ENCODE measurements at places on chromosomes 7 and 10.

GRCh38 chr10:97795886-97796285 lies 24.1 kb upstream of the SFRP5 start:
- no peak for DNase-seq

GRCh38 chr7:4661871-4662270 lies 20.2 kb upstream of the FOXK1 start:
- DNase-seq: no peak

DNA sequence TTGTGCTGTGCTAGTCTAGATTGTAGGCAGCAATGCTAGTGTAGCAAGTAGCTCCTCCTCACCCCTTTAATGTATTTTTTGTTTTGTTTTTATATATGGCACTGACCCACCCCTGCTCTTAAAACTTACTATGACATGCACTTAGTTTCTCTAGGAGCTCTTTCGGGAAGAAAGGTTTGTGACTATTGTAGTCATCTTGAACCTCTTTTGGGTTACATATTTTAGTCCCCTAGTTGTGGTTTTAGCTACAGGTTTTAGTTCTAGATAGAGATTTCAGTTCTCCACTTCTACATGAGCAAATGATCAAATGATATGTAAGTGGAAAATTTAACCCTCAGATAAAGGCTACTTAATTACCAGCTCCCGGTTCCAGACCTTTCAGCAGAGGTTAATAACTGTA lies 14.9 kb downstream of the MINPP1 start:
- DNase-seq: no peak

GRCh38 chr10:86535132-86535882 lies 13.7 kb upstream of the WAPL start:
- no peak for DNase-seq

- DNase-seq: no peak
Measured at GRCh38 chr7:35735396-35735795, 40.5 kb upstream of the HERPUD2 start.

GRCh38 chr10:104301907-104302690 lies 33.1 kb downstream of the GSTO2 start:
- DNase-seq: no peak

DNA sequence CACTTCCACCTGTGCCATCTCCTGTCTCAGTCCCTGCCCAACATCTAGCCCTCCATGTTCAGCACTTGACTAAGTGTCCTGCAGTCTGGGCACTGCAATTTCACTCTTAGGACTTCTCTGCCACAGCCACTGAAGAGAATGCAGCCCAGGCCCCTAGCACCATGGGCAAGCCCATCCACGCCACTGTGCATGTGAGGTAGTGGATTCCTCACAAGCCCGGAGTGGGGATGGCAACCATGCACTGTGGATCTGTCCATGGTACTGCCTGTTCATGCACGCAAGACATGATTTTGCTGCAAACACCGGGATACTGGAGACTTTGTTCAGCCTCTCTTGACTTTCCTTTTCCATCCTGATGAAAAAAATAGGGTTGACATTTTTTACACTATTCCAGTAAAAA lies 12.3 kb downstream of the DDC start:
- DNase-seq: no peak

GRCh38 chr7:21960922-21961321 lies 15.2 kb upstream of the CDCA7L start:
- no peak for DNase-seq

DNA sequence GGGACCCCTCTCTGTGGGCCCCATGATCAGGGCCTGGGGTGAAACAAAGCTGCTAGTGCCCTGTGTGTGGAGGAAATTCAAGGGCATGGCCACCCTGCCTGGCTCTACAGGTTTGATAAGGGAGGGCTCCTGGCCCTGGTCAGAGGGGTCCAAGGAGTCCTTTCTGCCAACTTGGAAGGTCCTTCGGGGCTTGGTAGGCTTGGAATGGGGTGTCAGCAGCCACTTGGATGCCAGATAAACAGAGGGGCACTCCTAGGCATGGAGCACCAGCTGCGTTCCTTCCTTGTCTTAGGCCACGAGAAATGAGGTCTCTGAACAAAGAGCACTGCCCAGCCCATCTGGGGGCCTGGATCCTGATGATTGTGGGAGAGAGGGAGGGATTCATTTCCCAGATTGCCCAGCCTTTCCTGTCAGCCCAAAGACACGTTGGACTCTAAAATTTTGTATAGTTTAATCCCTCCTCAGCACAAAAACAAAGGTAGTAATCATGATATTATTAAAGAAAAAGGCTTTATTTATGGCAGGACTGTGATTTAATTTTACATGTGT lies 5.1 kb downstream of the MTURN start:
- no peak for DNase-seq

GRCh38 chr10:132398566-132398991 lies 1.6 kb downstream of the PWWP2B start:
- no peak for DNase-seq

DNA sequence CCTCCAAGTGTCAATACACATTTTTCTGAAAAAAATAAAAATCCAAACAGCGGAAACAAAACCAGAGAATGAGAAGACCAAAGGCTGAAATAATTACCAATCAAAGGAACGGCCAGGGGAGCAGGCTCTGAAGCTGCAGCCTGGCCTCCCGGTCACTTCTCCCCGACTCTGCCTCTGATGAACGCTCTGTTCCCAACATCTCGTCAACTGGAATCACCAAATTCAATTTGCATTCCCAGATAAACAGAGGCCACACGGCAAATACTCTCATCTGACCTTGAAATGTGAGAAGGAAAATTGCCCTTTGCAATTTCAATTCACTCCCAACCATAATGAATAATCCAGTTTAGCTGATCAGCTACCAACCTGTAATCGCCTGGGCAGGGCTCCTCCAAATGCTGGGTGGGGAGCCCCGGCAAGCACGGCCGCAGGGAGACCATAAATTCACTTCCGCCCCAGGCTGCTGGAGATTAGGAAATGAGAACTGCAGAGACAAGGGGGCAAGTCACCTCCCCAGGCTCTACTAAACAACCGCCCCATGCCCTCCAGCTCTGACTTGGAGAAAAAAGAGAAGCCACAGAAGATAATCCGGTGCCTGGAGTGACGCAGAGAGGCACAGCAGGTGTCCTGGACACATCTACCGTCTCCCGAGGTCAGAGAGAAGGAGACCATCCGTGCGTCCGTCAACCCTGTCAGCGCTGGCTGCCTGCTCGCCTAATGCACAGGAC lies 153.2 kb downstream of the MAD1L1 start:
- no peak for DNase-seq

DNA sequence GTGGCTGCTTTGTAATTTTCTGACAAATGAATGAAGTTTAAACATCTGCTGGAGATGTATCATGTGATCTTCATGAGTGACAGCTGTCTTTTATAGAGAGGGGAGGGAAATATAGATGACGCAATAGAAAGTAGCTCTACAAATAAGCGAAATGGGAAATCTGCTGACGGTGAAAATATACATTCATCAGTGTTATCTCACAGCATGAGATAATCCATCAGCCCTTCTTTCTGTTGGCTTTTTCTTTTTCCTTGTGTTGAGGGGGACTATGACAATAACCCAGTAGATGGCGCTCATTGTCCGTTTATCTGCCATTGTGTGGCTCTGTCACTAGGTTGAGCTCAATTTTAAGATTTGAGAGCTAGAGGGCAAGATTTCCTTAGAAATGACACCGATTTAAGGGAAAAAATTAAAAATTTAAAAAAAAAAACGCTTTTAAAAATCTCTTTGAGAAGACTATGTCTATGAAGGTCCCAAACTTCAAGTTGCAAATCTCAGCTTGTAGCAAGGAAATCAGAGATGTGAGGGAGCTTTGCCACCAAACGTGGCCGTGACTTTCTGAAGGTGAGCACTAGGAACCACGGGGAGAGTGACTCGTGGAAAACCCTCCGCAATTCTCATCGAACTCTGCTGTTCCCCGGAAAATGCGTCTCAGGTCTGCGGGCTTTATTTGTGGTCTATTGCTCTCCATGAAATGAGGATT lies 114.6 kb upstream of the SFMBT2 start:
- peak; percentile 64 for DNase-seq

DNA sequence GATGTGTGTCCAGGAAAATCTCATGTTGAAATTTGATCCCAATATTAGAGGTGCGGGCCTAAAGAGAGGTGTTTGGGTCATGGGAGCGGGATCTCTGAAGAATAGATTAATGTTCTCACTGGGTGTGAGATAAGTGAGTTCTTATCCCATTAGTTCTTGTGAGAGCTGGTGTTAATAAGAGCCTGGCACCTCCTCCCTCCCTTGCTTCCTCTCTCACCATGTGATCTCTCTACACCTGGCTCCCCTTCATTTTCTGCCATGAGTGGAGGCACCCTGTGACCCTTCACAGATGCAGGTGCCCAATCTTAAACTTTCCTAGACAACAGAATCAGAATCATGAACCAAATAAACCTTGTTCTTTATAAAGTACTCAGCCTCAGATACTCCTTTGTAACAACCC lies 19.5 kb downstream of the MTPN start:
- DNase-seq: no peak

GRCh38 chr10:48681740-48682139 lies 2.9 kb upstream of the WDFY4 start:
- no peak for DNase-seq

DNA sequence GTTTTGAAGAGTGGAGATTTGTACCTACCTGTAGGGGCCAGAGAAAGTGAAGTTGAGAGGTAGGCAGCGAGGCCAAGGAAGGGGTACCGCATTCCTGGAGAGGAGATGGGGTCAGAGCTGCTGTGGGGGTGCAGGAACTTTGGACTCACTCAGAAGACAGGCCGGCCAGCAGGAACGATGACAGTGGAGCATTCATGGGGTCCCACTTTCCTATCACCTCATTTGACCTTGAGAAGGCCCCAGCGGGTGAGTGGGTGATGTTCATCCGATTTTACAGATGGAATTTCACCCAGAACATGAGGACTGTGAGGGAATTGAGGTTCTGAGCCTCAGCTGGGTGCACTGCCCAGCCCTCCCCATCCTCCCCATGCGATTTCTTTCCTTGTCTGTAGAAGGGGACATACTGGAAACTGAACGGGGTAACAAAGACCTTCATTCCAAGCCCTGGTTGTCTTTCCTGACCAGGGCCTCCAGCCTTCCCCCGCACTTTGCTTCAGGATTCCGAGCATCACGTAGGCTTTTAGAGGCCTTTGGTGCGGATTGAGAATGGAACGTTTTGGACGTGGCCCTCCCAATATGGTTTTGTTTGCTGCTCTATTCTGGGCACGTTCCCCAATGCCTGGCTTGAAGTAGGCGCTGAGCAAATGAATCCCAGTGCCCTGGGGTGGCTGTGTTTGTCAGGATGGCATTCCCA lies 87.3 kb downstream of the ADCY1 start:
- DNase-seq: no peak

- no peak for DNase-seq
Measured at GRCh38 chr10:127452568-127452967, 96.5 kb upstream of the NPS start.

GRCh38 chr7:29859524-29860185 lies 53.3 kb downstream of the WIPF3 start:
- DNase-seq: no peak

- DNase-seq: no peak
Measured at GRCh38 chr10:127485153-127485857, 63.8 kb upstream of the NPS start.

DNA sequence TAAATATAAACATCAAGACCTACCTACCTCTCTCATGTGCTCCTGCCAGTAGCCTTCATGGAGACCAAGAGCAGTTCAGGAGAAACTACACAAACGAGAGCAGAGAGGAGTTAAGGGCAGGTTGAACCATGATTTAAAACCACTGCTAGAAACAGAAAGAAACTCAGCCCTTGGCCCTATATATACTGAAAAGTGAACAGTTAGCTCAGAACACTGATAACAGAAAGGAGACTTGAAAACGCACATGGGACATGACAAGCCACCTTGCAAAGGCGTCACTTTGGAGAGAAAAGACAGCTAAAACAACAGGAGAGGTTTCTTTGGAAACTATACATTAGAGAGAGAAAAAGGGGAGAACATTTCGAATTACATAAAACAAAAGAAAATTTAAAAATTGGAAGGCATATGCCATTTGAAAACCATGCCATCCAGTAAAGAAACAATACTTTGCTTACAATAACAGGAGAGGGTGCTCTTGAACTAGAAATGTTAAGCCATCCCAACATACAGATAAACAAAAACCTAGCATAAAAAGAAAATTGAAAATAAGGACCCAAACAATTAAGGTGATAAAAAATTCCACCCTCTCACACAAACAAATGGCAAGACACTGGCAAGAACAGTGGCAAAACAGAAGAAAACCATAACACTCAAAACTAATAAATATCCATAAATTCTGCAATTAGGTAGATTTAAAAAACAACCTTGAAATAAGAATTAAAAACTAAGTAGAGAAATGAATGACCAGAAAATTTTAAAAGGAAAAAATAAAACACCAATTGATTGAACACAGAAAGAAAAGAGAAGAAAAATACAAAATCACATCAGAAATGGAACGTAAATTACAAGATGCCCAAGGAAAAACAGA lies 232.7 kb downstream of the IMMP2L start:
- DNase-seq: no peak

DNA sequence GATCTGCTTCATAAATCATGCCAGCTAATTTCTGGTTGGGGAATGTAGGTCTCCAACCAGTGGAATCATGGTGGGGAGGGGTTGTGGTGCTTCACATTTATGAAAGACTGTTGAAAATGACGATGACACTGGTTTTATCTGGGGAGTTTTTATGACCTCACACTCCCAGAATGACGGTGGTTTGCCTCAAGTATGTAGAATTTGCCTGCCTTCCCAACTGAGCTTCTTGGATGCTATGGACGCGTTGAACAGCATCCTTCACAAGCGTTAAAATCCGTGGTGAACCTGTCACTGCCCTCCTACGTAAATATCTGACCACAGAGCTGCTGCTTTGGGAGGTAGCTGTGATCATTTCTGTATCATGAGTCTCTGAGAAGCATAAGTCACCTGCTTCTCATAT lies 3.3 kb downstream of the INSYN2A start:
- no peak for DNase-seq

Data from activated gamma-delta T cell treated with Interleukin-2 at 50 U/mL for 16 hours (primary cell).